ENCODE measurements at places on chromosomes 6 and 20. TPM values are rescaled to one million over a fixed set of nuclear protein-coding genes. Genes with fewer than 3 reads are reported as not detected.

Gene POPDC3
- not detected for total RNA-seq

Gene TCF21
- not detected for total RNA-seq

Gene SPTLC3
- total RNA-seq, result 1.0 TPM

Gene SLC22A1
- total RNA-seq, result 1.2 TPM

Gene PMEPA1
- total RNA-seq, result 4.9 TPM

Gene MAP1LC3A
- 1.9 TPM for total RNA-seq

Gene EIF6
- total RNA-seq, result 81.0 TPM

Gene PTPRT
- not detected for total RNA-seq

DNA sequence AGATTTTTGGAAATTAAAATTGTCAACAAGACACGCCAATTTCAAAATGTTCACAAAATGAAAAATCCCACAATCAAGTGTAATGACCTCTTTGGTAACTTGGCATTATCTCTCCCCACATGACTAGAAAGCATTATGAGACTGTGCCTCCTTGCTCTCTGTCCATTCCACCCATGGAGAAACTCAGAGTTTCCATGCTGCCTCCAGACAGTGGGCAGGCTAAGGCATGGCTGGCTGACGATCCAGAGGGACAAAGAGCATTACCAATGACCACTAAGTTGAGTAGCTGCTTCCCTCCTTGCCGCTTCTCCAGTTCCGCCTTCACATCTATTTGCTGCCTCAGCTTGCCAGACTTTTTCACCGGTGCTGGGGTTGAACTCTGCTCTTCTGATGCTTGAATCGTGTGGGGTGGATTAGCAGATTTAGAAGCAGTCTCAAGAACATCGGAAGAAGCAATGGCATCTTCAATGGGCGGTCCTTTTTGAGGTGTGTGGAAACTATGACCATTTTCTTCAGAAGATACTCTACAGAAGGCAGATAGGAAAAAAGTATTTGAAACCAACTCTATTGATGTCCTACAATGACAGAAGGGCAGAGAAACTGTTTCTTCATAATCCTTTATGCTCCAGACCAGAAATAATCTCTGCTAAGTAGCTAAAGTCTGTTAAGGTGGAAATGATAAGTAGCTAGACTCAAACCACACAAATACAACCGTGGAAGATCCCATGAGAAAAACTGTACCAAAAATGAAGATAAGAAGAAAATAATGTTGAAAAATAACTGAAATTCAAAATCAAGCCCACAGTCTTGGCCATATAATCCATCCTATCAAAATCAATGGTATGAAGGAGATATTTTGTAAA lies 47.5 kb upstream of the ALDH8A1 start:
- no peak for DNase-seq

DNA sequence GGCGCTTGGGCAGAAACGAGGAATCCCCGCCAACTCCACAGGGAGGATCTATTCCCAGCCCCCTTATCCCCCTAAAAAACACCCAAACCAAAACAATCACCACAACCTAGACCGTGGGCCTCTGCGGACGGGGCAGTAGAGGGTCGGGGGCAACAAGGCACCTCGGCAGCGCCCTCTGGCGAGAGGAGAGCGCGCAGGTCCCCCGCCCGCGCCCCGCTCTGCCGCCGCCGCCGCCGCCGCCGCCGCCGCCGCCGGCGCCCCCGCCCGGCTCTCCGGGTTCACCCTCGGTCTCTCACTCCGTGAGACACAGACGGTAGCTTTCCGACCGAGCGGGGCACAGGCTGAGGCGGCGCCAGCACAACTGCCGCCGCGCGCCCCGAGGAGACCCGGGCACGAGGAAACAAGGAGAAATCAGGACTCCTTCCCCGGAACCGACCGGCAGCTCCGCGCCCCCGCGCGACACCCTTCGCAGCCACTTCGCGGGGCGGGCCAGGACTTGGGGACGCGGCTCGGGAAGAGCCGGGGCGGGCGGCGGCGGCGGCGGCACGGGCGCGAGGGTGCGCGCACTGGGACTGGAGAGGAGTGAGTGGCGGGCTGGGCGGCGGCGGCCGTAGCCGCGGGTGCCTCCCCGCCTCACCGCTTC lies at the start of gene SLC35F1:
TSS of gene SLC35F1 (plus strand) at position 307 of the 643 bp plus-strand sequence.
- DNase-seq, result peak; percentile 61

DNA sequence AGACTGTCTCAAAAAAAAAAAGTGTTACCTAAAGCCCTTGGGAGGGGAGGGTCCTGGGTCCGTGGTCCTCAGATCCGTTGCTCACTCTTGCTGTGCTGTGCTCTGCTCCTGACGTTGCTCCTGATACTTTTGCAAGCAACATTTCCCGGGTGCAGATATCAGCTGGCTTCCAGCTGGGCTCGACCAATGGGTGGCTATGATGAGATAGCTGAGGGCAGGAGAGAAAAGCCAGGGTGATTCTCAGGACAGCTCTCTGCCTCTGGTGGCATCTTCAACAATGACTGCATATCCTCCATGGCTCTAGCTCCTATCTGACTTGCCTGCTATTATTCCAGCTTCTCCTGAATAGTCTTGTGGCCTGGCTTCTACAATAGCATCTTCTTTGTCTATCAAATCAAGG lies 134.5 kb downstream of the RPS12 start:
- DNase-seq, result no peak

DNA sequence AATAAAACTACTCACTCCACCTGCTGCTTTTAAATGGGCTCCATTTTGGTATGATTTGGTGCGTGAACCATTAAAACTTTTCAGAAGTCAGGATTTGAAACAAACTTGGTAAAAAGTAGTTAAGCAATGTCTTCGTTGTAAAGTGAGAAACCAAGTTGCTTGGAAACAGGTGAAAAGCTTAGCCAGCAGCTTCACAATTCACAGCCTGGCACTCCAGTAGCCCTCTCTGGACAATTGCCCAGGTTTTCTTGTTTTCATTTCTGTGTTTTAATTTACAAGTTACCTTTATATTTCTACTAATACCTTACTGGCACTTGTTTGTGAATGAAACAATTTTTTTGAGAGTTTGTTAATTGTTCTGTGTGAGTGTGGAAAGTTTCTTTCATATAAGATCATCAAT lies 12.8 kb downstream of the NT5E start:
- DNase-seq, result no peak

- no peak for DNase-seq
Measured at GRCh38 chr20:37316775-37317170, 27.3 kb downstream of the MANBAL start.

- DNase-seq, result no peak
Measured at GRCh38 chr6:73491377-73491776, 29.5 kb downstream of the EEF1A1 start.

DNA sequence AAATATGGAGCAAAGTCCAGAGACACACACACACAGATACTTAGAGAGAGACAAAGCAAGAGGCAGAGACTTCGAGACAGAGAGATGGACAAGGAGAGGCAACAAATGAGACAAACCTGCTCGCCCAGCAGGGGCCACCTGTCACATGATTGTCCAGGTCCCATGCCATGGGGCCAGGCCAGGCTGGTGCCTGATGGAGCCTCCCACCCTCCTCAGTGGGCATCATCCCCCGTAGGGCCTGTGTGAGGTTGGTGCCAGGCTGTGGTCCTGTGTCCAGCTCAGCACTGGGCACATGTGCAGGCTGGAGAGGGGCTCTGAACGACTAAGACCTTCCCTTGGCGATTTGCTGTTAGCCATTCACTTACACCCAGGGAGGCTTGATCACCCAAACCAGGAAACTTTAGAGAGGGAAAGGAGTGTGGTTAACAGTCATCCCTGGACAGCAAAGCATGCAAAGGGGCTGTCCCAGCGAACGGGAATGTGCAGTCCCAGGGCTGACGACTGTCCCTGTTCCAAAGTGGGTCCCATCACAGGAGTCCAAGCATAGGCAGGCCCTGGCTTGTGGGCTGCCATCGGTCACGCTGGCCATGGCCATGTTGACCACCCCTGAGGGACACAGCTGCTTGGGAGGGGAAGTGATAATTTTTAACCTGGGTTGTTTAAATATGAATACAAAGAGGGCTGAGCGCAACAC lies 38.4 kb upstream of the PHACTR3 start:
- no peak for DNase-seq

GRCh38 chr20:38805502-38805957 lies at the start of gene PPP1R16B:
Gene PPP1R16B (plus strand): TSS chr20:38805697. CDS start chr20:38835926, 30,229 bp downstream.
- peak; percentile 92 for DNase-seq

DNA sequence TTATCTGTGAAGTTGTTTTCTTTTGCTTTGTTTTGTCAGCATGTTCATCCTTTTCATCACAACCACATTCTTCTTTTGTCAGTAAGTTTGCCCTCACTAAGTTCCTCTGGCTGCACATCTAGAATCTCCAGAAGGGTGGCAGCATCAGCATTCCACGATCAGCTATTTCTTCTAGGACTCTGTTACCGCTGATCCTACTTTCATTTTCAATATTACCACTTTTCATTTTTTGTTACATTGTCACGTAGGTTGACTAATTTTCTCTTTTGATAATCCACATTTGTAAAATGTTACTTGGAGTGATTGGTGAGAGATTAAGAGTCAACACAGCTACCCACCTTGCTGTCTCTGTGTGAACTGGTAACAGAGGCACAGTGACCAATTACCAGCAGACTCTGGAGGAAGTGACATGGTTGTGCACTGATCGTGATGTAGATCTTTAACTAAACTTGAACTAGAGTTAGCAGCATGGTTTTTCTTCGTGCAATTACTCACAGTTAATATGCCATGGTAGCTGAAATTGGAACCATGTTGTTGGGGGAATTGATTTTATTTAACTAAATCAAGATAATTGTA lies 307.9 kb upstream of the SLC35B3 start:
- DNase-seq, result no peak

GRCh38 chr6:106939208-106939607 lies 35.3 kb downstream of the CD24 start:
- no peak for DNase-seq

DNA sequence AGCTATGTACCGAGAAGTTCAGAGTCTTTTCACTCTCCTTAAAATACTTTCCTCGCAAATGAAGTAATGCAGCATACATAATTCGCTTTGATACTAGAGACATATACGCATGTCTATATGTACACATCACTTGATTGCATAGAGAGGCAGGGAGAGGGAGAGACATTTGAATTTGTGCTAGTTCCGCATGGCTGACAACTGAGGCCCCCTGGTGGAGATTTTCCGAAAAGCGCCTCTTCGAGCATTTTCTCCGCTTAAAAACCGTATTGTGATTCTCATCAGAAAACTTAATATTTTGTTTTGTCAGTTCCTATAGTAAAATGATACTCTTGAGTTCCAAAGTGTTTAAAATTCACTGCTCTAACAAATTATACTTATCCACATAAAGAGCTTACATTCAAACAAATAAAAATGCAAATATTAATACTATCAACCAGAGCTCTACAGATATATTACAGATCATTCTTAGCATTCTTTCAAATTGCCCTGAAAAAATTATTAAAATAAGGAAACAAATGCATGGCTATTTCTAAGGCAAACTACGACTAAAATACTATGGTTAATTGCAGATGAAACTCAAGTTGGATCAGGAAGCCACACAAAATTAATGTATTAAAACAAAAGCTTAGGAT lies 637 bp downstream of the MYLK4 start:
- peak; percentile 64 for DNase-seq

DNA sequence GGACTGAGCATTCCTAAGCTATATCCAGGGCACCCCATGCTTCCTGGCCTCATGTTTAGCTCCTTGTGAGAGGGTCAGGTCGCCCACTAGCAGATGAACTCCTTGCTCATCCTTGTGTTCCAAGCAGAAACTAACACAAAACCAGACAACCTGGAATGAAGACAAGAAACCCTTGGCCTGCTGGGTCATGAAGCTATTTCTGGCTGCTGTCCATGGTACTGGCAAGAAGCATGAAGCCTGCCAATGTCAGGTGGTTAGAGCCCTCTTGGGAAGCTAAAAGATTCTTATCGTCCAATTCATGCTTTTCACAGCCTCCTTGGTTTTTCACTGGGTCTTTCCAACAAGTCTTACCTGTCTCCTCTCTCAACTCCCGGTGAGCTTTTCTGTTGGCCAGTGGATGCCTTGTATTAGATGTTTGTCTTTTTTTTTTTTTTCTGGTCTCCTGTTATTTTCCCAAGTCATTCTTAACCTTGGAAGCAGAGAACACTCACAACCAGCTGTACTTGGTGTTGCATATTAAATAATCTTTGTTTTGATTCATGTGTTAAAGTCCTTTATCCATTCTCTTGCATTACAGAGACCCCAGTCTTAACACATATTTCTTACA lies 180.3 kb downstream of the ANKRD60 start:
- DNase-seq, result no peak

DNA sequence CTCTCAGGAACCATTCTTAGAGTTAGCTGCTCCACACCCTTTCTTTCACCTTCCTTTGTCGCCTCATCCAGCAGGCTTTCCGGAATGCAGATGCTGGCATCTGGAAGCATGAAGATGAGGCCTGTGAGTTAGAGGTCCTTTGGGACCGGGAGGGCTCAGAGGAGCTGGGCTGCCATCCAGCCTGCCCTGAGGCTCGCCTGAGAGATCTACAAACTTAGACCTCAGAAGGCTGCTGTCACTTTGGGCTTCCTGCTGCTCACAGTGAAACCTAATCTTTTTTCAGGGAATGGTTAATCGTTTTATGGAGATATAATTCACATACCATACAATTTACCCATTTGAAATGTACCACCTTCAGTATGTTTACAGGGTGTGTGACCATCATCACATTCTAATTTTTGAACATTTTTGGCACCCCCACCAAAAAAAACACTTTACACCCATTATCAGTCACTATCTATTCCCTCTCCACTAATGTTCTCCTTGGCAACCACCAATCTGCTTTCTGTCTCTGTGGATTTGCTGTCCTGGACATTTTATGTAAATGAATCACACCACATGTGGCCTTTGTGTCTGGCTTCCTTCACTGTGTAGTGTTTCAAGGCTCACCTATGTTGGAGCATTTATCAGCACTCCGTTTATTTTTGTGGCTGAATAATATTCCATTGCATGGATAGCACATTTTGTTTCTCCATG lies 20.0 kb upstream of the MPC1 start:
- DNase-seq, result no peak

- no peak for DNase-seq
Measured at GRCh38 chr6:166567107-166567506, 19.4 kb downstream of the RAMACL start.

DNA sequence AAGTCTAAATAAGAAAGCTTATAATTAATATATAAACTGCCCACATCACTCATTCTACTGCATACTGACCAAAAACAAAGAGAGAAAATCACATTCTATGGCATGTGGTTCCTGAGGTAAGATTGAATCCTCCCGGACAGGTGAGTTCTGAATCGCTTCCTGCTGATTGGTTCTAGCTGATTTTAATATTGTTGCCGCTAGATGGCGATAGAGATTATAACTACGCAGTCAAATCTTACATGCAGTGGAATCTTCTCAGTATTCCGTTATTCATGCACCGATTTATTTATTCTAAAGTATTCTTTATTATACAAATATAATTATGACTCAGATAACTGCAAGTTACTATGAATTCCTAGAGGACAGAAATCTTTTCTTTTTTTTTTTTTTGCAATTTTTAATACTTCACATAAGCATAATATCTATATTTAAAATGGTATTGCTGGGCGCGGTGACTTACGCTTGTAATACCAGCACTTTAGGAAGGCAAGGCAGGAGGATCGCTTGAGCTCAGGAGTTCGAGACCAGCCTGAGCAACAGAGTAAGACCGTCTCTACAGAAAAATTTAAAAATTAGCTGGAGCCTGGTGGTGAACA lies 24.2 kb upstream of the TMX4 start:
- DNase-seq, result no peak

- no peak for DNase-seq
Measured at GRCh38 chr6:117194271-117194670, 71.1 kb upstream of the VGLL2 start.

Data from activated naive CD8-positive, alpha-beta T cell treated with anti-CD3 and anti-CD28 coated beads, Interleukin-2, amount 10 ng/mL, durations not matched to agents 7 days and 5 days (primary cell).